Activated CD4-positive, alpha-beta T cell treated with anti-CD3 and anti-CD28 coated beads, Interleukin-2, amount 50 U/mL, for 4 hours (primary cell): ENCODE measurements at places on chromosomes 1 and 21.

DNA sequence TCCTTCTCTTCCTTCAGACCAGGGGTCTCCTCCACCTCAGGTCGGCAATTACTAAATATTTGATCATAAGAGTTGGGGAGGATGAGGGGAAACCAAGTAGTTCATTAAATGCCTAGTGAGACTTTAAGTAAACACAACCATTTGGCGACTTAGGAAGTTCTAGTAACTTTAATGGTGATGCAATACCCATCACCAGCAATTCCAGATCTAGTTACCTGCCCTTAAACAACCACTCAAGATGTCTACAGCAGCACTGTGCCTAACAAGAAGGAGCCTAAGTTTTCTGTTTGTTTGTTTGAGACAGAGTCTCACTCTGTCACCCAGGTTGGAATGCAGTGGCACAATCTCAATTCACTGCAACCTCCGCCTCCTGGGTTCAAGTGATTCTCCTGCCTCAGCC lies 56.6 kb upstream of the L1TD1 start:
- DNase-seq = no peak

GRCh38 chr1:87814573-87814972 lies 485.9 kb downstream of the LMO4 start:
- DNase-seq = no peak

DNA sequence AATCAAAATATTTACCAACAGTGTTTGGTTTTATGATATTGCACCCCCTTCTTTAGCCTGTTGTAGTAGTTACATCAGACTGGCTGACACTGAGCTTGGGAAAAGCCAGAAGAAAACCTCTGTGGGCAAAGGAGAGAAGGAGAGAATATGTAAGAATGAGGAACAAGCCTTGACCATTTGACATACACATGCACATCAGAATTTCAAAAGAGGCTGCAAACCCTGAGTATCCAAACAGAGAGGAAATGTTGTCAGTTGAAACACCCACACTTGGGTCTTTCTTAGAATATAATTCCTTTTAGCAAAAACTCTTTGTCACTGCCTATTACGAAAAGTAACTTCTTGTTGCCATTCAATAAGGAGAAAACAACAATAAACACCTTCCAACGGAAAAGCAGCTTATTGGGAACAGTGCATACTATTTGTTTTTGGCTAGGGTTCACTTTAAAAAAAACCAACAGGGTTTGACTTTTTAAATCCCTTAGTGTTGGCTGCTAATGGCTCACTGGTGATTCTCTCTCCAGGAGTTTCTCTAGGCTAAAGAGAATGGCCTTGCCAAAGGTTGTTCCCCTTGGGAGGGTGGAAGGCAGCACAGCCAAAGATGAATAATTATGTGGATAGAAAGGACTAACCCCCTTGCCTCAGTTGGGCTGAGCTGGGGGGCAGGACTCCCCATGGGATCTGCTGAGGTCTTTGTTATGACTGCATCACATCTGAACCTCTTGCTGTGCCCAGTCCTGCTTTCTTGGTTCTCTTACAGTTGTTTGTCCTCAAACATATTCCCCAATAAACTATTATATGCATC lies 48.9 kb downstream of the GORAB start:
- no peak for DNase-seq

DNA sequence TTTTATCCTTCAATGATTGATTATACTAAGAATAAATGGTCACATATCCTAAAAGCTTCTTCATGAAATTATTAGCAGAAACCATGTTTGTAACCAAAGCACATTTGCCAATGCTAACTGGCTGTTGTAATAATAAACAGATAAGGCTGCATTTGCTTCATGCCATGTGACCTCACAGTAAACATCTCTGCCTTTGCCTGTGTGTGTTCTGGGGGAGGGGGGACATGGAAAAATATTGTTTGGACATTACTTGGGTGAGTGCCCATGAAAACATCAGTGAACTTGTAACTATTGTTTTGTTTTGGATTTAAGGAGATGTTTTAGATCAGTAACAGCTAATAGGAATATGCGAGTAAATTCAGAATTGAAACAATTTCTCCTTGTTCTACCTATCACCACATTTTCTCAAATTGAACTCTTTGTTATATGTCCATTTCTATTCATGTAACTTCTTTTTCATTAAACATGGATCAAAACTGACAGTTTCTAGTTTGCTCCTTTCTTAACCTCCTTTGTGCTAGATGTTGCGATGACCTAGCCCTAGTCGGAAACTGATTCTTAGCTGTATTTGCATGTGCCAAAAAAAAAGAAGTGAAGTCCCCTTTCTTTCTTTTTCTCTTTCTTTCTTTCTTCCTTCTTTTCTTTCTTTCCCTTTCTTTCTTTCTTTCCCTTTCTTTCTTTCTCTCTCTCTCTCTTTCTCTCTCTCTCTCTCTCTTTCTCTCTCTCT lies 45.1 kb downstream of the MAP3K7CL start:
- DNase-seq = no peak

- DNase-seq = no peak
Measured at GRCh38 chr1:204065174-204065985, 7.5 kb upstream of the SOX13 start.

DNA sequence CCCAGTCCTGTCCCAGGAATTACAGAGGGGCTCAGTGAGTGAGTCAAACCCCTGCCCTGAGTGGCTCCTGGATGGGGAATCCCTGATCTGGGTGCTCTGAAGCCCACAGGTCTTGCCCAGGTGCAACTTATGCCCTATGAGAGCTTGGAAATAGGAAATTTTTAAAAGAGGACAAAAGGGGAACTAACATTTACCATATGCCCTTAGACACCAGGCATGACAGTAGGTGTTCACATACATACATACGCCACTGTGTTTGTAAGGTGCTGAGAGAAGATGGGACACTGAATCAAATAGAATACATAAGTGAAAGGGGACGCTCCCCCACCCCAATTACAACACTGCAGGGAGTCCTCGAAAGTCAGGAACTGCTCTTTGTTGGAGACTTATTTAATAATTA lies 1.4 kb downstream of the CFAP45 start:
- DNase-seq = no peak

- no peak for DNase-seq
Measured at GRCh38 chr1:27831568-27832410, 1.2 kb downstream of the PPP1R8 start.

GRCh38 chr1:227351443-227351842 lies 33.2 kb upstream of the CDC42BPA start:
- DNase-seq = no peak

DNA sequence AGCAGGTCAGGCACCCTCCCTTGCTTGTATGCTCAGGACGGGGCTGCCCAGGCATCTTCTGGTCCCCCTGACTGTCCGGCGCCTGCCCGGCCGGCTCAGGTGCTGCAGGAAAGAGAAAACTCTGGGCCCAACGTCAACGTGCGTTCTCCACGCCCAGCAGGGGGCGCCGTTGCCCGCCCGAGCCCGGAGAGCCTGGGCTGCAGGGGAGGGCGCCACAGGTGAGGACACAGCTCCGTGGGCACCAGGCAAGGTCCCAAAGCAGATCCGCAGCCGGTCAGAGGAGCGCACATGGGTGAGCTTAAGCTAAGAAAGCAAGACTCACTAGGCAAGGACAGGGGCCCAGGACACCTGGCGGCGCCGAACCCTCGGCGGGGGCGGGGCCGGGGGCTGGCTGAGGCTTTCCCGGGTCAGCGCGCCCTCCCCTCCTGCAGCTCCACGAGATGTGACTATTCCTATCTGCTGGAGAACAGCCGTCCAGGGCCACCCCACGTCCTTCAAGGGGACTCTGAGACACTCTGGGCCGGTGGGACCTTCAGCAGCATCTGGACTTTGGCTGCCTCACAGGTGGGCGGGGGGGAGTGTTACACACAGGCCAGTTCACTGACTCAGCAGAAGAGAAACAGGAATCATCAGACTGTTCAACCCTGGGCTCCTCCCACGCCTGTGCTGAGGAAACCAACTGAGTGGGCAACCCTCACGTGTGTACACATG lies 29.3 kb downstream of the KRTAP10-1 start:
- DNase-seq = peak; percentile 71

- no peak for DNase-seq
Measured at GRCh38 chr21:34091607-34092006, 18.2 kb downstream of the MRPS6 start.

GRCh38 chr1:229156872-229157271 lies 114.0 kb upstream of the RAB4A start:
- DNase-seq = no peak

- DNase-seq = no peak
Measured at GRCh38 chr1:180210008-180210620, 19.9 kb upstream of the LHX4 start.

DNA sequence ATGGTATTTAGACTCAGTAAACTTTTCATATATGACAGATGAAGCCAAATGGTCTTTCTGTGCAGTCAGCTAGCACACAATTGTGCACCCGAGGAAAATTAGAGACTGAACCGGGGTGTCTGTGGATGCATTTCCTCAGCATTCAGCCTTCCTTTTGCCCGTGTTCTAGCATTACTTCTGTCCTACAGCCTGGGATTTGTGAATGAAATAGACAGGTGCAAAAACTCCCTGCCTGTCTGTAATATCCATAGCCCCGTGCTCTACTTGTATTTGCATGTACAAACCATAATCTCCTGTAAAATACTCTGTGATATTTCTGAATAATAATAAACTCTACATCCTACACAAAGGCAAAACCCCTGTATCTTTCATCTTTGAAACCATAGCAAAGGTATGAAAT lies 64.8 kb upstream of the LGALS8 start:
- no peak for DNase-seq

DNA sequence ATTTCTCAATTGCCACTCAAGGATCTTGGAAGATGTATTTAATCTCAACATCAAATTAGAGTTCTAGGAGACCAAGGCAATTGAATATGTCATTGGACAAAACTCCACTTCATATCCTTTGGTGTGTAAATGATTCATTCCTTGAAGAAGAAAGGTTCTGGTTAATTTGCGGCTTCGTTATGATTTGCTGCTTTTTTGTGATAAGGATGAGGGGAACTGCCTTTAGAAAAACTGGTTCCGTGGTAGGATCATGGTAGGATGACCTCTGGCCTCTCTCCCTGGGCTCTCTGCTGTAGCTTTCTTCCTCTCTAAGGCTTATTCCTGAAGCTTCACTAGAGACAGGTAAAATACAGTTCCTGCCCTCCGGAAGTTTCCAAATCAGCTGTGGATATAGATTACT lies 51.5 kb upstream of the ERRFI1 start:
- DNase-seq = no peak

DNA sequence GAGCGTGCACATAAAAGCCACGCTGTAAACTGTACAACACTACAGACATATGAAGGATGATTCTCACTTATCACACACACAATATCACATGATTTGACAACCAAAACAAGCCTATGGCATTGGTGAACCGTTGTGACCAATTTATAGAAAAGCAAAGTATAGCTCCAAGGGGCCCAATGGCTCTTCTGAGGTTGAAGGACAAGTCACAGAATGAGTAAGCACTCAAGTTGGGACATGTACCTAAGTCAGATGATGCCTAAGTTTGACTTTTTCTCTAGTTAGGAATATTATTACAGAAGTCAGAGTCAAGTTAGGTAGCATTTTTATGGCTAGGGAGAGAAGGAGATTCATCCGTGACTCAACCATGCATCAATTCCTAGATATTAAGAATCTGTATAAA lies 45.7 kb downstream of the PLPP3 start:
- no peak for DNase-seq

DNA sequence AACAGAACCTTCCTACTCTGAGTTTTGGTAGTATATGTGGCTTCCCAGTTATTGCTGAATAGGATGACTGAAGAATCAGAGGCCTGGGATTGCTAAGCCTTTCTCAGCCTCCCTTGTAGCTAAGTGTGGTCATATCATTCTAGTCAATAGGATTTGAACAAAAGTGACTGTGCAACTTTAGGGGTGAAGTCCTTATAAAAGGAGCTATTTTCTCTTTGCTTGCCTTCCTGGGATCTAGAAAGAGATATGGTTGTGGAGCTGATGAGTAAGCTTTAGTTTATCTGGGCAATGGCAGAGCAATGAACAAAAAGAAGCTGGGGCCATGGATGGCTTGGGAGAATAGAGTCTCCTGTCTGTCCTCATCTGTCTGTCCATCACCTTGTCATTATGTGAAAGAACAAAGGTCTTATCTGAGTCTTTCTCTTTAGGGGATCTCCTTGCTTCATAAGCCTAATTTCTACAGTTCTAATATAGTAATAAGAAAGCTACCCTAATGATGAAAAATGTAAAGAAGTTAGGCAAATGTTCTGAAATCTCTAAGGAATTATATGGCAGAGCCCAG lies 91.5 kb downstream of the TENT5C start:
- DNase-seq = no peak

- DNase-seq = no peak
Measured at GRCh38 chr1:115338457-115338820, 390 bp upstream of the NGF start.

GRCh38 chr1:20063861-20064292 lies 6.1 kb upstream of the PLA2G5 start:
- no peak for DNase-seq

DNA sequence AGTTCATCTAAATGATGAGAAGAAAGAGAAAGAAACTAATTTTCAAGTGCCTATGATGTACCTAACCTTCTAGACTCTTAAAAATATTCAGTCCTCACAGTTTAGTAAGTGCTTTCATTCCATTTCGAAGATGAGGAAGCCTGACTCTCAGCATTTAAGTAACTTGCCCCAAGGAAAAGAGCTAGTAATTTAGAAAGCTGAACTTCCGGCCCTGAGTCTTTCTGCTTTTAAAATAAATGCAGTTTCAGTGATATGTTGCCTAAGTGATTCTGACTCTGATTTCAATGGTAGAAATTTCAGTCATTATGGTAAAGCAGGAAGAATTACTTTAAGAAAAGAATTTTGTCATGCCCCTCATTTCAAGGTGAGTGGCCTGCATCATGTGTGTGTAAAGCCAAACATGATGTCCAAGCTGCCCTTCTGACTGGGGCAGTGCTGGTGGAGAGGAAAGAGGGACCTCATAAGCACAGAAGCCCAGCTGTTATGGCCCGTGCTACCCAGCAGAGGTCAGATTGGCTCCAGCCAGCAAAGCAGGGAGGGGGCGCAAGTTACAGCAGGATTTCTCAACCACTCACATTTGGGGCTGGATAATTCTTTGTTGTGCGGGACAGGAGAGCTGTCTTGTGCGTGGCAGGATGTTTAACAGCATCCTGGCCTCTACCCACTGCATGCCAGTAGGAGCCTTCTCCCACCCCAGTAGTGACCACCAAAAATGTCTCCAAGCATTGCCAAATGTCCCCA lies 10.7 kb downstream of the ATP1A4 start:
- DNase-seq = no peak

DNA sequence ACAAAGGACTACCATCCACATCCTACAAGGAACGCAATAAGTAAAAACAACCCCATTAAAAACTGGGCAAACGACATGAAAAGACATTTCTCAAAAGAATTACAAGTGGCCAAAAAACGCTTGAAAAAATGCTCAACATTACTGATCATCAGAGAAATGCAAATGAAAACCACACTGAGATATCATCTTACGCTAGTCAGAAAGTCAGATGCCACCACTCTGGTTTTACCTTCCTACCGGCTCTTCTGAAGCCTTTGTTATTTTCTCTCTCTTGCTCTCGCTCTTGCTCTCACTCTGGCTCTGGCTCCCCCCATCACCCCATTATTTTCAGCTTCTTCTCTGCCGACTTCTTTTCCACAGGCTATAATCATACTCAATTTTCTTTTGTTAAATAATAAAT lies 38.8 kb downstream of the VPS45 start:
- DNase-seq = no peak
